ENCODE measurements at places on chromosomes 4 and X.

DNA sequence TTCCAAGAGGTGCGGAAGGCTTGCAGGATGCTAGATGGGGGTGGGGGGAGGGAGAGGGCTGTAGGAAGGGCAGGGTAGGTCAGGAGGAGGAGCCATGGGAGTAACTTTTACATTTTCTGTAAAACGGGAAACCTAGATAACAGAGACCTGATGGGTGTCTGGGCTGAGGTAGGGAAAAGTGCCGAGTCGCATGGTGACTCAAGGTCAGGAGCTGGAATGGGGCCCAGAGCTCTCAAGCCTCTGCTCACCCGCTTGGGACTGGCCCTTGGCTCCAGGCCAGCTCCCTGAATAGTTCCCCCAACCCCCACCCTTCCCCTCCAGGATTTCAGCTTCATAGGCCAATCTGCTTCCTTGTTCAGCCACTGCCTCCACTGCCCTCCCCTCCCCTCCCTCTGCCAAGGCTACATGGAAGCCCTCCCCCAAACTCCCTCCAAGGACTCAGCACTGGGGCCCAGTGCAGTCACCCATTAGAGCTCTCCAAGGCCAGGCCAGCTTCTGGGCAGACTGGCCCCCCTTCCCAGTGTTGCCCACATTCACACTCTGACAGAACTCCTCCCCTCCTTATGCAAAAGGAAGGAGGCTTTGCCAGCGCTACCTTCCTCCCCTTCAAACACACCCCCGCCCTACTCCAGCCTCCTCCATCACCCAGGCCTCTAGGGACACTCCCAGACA, 43.6 kb downstream of the TSC22D3 start:
- DNase-seq = no peak

DNA sequence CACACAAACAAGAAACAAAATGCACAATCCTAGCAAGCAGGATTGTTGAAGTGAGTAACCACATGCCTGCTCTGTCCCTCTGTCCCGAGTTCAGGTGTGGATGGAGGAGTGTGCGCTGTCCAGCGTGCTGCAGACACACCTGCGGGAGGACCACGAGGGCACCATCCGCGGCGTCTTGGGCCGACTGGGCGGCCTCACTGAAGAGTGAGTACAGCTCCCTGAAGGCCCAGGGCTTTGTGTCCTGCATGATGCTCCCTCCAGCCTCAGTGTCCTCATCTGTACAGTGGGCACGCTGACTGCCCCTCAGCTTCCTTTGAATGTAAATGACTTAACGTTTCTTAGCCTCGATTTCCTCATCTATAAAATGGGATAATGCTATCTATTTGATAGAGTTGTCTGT, 82.5 kb downstream of the EVC start:
- no peak for DNase-seq

DNA sequence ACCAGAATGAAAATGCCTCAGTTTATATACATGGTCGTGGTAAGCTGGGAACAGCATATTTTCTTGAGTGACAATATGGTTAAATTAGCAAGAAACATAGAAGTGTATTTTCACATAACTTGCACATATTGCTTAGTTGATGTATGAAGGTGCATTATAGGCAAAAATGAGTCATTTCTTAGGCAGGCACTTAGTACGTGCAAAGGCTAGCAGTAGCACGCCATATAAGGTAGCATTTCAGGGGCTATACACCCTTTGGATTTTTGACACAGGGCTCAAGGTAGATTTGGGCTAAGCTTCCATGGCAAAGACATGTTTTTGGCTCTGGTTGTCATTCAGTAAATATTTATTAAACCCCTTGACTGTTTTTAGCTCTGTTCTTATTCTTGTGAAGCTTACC, 33.1 kb downstream of the PCDH7 start:
- DNase-seq = no peak

DNA sequence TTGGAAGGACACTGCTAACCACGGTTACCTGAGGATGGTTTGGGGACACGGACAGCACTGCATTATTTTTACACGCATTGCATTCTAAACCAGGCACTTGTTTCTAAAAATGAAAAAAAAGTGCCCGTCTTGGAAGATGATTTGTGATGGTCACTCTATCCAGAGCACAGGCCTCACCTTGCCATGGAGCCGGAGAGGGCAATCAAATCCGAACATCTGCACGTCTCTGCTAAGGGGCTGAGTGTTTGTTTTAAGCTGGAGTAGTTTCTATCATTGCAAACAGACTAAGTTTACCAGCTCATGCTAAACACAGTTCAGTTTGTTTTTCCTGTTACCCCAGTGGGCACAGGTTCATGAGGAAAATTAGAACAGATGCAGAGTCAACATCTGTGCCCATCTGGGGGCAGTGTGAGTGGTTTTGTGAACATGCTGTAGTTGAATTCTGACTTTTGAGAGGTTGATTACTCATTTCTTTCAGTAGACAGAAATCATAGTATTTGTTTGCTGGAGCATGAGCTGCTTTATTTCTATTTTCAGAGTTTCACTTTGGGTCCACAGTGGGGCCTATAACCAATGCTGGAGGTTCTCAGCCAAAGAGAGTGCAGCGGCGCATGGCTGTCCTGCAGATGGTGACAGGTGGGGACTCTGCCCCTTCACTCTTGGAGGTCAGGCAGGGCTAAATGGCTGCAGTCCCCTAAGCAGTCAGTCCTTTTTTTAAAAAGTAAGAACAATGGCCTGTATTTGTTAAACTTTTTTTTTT, 65.4 kb upstream of the ENPP6 start:
- no peak for DNase-seq

- DNase-seq = no peak
Measured at GRCh38 chrX:2533424-2533823, 32.6 kb upstream of the DHRSX start.

DNA sequence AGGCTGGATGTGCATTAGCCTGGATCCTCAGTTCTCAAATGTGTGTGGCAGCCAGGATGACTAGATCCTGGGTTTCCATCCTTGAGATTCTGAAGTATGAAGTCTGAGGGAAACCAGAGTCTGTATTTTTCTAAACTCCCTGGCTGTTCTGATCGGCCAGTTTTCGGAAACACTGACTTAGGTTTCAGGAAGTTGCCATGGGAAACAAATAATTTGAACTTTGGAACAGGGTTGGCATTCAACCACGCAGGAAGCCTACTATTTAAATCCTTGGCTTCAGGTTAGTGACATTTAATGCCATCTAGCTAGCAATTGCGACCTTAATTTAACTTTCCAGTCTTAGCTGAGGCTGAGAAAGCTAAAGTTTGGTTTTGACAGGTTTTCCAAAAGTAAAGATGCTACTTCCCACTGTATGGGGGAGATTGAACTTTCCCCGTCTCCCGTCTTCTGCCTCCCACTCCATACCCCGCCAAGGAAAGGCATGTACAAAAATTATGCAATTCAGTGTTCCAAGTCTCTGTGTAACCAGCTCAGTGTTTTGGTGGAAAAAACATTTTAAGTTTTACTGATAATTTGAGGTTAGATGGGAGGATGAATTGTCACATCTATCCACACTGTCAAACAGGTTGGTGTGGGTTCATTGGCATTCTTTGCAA, 67.6 kb downstream of the PDGFRA start:
- DNase-seq = no peak

GRCh38 chrX:314781-315595, 3.6 kb downstream of the GTPBP6 start:
- DNase-seq = no peak

- no peak for DNase-seq
Measured at GRCh38 chr4:1851575-1852410, 4.2 kb downstream of the LETM1 start.

DNA sequence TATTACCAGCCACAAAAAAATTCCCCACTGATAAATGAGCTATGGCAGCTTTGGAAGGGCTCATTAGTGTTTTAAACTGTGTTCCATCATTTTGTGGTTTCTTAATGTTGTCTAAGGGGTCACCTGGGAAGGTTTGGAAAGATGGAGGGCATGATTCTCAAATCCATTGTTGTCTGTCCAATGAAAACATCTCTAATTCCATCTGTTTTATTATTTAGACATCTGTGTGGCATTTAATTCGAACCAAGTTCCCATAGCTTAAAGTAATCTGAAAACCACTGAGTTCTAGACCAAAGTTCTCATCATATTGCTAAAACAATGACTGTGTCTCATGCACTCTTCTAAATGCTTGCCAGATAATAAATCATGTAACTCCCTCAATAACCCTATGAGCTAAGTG, 103.8 kb upstream of the PPP3CA start:
- DNase-seq = no peak

- DNase-seq = no peak
Measured at GRCh38 chrX:96183843-96184242, 500.8 kb upstream of the DIAPH2 start.
